ENCODE measurements at places on chromosomes 4 and X.

DNA sequence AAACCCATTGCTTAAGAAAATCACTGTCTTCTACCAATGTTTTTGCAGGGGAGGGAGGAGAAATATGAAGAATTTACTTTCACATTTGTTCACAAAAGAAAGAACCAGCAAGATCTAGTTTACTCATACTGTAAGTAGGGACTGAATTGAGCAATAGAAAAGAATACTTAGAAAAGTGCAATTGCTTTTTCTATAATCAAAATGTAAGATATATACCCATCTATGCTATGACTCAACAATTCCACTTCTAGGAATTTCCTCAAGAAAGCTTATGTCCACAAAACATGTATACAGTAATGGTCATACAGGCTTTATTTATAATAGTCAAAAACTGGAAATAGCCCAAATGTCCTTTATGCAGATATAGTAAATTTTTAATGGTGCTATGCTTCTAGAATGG lies 196.4 kb downstream of the LRBA start:
- DNase-seq = no peak

DNA sequence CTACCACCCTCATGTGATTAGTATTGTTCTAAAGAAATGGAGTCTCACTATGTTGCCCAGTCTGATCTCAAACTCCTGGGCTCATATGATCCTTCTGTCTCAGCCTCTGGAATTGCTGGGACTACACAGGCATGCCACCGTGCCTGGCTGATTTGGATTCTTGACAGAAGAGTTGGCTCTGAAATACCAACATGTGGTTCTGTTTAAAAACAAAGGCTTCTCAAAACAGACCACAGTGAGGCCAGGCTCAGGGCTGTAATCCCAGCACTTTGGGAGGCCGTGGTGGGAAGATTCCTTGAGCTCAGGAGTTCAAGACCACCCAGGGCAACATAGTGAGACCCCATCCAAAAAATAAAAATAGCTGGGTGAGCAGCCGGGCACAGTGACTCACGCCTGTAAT lies 126.7 kb downstream of the DHRSX start:
- DNase-seq = no peak

GRCh38 chr4:102525097-102525496 lies 23.9 kb downstream of the NFKB1 start:
- no peak for DNase-seq

DNA sequence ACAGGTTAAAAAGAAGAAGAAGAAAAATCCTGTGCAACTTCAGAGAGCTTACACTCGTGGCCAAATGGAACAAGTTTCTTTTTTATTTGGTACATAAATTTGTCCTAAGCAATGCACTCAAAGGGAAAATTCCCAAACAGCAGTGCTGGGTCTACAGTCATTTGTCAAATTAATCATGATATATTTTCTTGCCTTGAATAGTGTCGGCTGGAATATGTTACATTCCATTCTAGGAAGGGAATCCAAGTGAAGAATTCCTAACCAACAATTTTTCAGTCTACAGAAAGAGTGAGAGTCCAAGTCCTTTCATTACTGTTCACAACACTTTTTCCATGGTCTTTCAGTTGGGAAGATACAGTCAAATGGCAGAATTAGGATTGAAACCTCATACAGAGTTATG lies 63.9 kb downstream of the HAND2 start:
- DNase-seq = no peak

DNA sequence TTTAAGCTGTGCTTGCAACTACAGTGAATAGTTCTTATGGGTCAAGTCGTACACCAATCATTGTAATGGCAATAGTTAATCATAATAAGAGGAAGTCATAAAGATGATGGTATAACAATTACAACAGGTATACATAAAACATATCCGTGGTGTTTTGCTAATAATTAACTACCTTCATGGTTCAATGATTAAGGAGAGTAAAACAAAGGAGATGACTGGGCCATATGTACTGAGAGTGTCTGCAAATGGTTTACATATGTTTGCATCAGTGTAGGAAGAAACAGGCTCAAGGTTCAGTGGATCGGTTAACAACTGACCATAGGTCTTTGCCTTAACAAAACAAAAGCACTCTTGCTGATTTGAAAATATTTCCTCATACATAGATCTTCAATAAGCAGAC lies 253.0 kb downstream of the COX7B2 start:
- DNase-seq = no peak

DNA sequence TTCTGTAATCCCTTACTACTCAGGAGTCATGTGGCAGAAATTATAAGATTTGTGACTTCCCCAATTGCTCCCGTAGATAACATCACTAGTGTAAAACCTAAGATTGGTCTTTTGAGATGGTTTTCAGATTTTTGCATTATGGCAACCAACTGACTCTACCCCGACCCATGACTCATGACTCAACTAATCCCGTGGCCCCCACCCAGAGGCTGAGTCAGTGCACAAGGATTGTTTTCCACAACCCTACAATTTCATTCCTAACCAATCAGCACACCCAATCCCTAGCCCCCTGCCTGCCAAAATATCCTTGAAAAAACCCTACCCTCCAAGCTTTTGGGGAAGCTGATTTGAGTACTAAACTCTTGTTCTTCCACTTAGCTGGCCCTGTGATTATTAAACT lies 109.4 kb upstream of the FAM9C start:
- no peak for DNase-seq

- no peak for DNase-seq
Observed at GRCh38 chr4:182343453-182343852, 100.3 kb downstream of the TENM3 start.

DNA sequence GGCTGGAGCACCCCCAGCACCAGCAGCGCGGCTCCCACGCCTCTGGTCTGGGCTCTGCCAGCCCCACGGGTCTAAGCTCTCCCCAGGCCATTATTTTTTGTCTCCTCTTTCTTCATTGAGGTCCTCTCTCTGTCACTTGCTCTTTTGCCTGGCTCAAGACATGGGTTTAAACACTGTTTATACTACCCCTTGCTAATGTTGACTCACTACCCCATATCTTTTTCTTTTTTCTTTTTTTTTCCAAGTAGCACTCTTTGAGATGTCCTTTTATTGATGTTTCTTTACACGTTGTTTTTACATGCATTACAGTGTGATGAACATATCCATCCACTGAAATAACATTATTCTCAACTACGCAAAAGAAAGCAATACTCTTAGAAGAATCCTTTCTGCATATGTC lies 1.7 kb upstream of the ERVMER34-1 start:
- no peak for DNase-seq

- no peak for DNase-seq
Observed at GRCh38 chrX:151762802-151763201, 28.3 kb downstream of the CNGA2 start.

- DNase-seq = no peak
Observed at GRCh38 chr4:2937146-2937857, 25.9 kb downstream of the NOP14 start.

GRCh38 chr4:126221717-126222340 lies 907.1 kb downstream of the FAT4 start:
- DNase-seq = no peak

GRCh38 chr4:15132739-15133138 lies 130.5 kb downstream of the CPEB2 start:
- no peak for DNase-seq

GRCh38 chrX:129529685-129530281 lies 6.5 kb upstream of the SMARCA1 start:
- no peak for DNase-seq

- DNase-seq = no peak
Observed at GRCh38 chrX:9897761-9898161, 69.4 kb upstream of the CLDN34 start.

DNA sequence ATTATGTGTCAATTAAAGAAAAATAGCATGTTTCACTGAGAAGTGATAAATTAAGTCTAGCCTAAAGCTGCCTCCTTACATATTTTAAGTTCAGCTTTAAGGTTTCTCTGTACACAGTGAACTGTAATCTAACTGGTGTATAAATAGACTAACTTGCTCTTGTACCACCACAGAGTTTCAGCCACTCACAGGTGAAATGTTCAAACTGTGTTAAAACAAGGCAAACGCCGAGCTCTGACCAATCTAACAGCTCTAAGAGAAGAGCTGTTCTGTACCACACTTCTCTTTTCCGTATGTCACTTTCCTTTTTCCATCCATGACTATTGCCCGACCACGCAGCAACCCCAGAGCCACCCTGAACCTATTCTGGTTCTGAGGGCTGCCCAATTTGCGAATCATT lies 64.5 kb downstream of the DCHS2 start:
- no peak for DNase-seq

GRCh38 chr4:103664436-103665075 lies 55.2 kb downstream of the TACR3 start:
- no peak for DNase-seq

- no peak for DNase-seq
Observed at GRCh38 chrX:93585661-93586060, 87.7 kb downstream of the NAP1L3 start.

- peak; percentile 1 for DNase-seq
Observed at GRCh38 chrX:75038925-75039324, 113.7 kb upstream of the NEXMIF start.

- DNase-seq = no peak
Observed at GRCh38 chr4:25950461-25951389, 36.7 kb downstream of the SMIM20 start.

- DNase-seq = no peak
Observed at GRCh38 chr4:137960371-137961050, 281.6 kb downstream of the SLC7A11 start.

GRCh38 chr4:188986271-188986689 lies 847.0 kb downstream of the TRIML1 start:
- no peak for DNase-seq

DNA sequence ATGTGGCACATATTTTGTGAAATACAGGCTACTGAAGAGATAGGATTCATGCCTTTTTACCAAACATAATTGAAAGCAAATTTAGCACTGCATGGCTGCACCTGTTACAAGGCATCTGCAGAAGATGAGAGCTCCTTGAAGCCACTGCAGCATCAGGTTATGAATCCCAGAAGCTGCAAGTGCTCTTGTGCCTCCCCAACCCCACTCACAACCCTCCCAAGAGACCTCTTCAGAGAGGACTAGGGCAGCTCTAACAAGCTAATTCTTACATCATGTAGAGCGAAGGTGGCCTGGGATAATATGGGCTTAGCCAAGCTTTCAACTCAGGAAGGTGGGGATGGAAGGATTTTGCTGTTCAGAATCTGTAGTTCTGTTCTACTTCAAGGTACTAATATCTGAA lies 27.2 kb downstream of the MFAP3L start:
- no peak for DNase-seq

- no peak for DNase-seq
Observed at GRCh38 chr4:140755774-140756318, 339 bp downstream of the TBC1D9 start.

DNA sequence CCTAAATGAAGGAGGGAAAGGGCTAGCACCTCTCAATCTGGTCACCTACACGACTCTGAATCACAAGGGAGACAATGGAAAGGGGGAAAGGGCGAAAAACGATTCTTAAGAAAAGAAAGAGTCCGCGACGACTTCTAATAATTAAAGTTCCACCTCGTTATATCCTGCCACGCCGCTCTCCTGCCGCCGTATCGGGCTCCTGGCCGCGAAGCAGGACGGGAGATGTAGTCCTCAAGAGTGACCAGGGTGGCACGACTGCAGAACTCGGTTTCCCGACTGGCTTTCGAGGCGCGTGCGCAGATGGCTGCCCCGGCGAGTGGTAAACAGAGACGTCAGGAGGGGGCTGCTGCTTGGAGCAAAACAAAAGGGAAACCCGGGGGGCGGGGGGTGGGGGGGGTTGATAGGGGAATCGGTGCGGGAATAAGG lies at the start of gene FOXO4:
TSS of gene FOXO4 (plus strand) at position 297 of the 426 bp plus-strand sequence. CDS start 678 bp downstream, outside the sequence.
- peak; percentile 81 for DNase-seq

DNA sequence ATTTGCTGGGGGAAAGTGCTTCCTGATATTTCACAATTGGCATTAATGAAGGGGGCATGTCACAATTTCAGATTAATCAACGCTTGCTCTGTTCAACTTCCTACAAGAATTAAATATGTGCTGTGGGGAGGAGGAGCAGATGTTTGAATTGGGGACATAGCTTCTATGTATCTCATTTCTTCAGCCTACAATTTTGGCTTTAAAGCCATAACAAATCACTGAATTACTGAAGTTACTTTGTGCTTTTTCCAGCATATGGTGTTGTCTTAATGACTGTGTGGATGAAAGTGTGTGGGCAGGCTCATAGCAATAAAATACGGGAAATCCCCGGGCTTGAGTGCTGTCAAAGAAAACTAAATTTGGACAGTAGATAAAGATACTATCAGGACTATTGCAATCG lies 813 bp downstream of the TLR7 start:
- DNase-seq = no peak

- no peak for DNase-seq
Observed at GRCh38 chrX:24023544-24023943, 3.4 kb downstream of the KLHL15 start.

DNA sequence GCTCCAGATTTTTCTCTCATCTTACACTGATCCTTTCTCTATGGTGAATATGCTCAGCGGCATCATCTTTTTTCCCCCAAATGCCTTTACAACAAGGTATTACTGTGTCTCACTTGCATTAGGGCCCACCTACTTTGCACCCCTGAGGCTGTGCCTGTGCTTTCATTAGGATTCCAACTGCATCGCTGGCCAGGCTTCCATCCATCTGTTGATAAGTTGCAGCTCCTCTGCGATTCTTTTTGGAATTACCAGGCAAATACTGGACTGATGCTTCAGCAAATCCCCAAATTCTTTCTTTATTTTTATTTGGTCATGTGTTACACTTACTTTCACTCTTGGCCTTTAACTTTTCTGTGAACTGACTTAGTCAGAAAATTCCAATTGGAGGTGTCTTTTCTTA lies 77.3 kb downstream of the AFF2 start:
- DNase-seq = no peak

DNA sequence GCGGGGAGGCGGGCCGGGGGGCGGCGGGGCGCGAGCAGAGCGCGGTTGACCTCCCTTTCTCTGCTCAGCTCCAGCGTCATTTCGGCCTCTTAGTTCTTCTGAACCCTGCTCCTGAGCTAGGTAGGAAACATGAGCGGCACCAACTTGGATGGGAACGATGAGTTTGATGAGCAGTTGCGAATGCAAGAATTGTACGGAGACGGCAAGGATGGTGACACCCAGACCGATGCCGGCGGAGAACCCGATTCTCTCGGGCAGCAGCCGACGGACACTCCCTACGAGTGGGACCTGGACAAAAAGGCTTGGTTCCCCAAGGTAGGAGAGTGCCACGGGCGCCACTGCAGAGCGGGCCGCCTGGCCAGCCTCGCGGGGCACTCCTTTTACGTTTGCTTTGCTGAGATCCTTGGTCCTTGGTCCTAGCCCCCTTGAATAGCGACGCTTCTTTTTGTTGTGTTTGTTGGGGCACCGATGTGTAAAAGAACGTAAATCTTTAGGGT lies at the start of gene HTATSF1:
TSS of gene HTATSF1 (plus strand) at position 37 of the 497 bp plus-strand sequence. CDS start at position 130, 93 bp downstream.
- DNase-seq = no peak

DNA sequence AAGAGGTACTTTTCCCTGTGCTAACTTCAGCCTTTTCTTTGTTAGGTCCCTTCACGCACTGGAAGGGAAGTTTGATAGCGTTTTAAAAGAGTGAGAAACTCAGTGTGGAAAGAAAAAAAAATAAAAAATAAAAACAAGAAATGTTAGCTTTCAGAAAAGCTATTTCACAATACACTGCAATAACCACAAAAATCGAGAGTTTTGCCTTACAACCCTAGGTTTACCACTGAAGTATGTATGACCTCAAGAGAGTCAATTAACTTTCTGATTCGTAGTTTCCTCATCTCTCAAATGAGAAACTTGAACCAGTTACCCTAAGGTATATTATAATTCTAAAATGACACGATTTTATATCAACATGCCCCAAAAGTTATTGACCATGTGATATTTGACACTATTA lies 93.9 kb upstream of the JADE1 start:
- DNase-seq = no peak

All from activated T-cell treated with anti-CD3 and anti-CD28 coated beads for 24 hours (primary cell).